ENCODE measurements at places on chromosomes 4 and X. TPM values are rescaled to one million over a fixed set of nuclear protein-coding genes. Genes with fewer than 3 reads are reported as not detected.

TREX2 gene
- total RNA-seq: not detected

- no peak for DNase-seq
Observed at GRCh38 chrX:75337525-75337924, 63.6 kb downstream of the UPRT start.

GRCh38 chr4:179872755-179873154, 2370.4 kb upstream of the TENM3 start:
- DNase-seq: no peak

GRCh38 chr4:155818639-155819038, 47.4 kb downstream of the ASIC5 start:
- DNase-seq: peak; percentile 59

- peak; percentile 55 for DNase-seq
Observed at GRCh38 chr4:139956507-139957017, 197.4 kb downstream of the MAML3 start.

DNA sequence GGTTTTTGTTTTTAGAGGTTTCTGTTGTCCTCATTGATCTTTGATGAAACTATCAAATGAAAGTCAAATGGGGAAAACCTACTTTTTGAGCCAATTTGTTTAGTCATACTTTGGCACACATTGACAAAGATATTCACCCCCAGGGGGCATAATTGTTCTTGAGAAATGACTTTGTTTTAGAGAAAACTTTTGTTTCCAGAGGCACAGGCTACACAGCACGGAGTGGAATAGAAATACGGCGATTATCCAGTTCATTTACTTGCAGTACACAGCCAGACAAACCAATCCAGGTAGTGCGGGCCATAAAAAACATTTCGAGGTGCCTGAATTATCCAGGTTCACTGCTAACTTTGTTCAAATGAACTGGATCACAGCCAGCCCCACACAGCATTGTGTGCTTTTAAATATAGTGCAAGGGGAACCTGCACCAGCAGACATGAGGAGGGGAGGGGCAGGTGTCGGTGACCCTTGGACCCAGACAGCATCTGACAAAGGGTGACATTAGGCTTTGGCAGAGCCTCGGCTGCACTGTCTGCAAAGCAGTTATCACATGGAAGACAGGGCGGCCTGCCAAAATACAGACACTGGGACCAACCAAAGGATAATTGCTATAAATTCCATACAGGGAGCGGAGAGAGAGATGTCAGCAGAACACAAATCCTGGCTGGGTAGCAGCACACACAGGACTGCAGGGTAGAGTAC, 179.6 kb upstream of the NOCT start:
- peak; percentile 49 for DNase-seq

GRIA2 gene
- total RNA-seq: not detected

ABRAXAS1 gene
- 14.8 TPM for total RNA-seq

SYTL4 gene
- total RNA-seq: 5.1 TPM

SERPINA7 gene
- not detected for total RNA-seq

TLR3 gene
- 3.3 TPM for total RNA-seq

DNA sequence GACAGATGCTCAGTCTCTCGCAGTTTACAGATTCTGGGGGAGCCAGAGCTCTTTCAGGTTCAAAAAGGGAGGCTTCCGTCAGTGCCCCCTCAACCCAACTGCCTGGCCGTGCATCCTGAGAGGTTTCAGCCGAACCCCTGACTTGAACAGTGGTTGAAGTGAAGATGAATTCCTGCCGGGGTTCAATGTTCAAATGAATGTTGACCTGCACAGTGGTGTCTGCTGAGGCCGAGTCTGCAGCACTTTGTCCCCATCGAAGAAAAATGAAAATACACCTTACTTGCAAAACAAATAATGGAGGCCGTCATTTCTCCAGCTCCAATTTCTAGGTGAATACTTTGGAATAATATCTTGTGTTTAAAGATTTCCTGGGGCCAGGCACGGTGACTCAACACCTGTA, 33.7 kb downstream of the GYG2 start:
- no peak for DNase-seq

UGT2B17 gene
- not detected for total RNA-seq

DNA sequence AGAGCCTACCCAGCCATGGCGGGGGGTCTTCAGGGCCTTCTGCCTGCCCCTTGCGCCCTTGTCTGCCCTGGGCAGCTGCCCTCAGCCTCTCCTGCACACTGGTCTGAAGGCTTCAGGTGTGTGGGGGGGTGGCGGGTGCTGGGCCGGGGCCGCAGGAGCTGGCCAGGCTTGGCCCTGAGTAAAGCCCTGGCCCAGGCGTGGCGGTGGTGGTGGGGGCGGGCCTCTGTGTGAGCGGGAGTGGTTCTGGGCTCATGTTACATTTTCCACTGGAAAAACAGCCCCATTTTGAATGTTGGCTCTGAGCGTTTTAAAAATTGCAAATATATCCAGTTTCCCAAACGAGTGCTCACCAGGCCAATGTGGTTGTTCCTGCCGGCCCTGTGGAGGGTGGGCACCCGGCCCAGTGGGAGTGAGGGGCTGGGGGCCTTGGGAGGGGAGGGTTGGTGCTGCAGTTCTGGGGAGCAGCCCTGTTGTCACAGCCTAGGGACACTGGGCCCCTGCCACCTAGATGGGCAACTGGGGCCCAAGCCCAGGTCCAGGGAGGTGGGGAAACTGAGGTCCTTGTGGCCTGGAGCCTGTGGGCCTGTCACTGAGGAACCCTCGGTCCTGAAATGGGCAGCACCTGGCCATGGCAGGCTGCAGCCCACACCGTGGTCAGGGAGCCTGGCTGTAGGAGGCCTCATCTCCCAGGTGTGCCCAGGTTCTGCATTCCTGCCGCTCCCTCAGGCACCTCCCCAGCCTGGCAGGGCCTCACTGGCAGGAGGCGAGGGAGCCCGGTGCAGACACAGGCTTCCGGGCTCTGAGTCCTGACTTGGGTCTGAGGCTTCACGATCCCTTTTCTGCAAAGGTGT, 28.3 kb downstream of the FGFRL1 start:
- peak; percentile 63 for DNase-seq

DNA sequence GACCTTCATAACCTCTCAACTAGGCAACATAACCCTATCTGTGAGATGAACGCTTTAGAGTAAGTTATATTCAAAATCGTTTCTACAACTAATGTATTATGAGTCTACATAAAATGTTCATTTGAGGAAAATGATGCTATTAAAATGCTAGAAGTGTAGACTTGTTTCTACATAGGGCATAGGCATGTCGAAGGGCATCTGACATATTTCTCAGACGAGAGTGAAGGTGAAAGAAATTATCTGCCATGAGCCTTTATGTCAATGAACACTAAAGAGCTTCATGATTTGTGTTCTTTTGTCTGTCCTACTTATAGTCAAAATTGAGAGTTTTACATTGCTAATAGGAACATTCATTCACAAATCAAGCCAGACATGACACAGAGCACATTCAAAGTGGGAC, 811.8 kb downstream of the RAB28 start:
- no peak for DNase-seq

DNA sequence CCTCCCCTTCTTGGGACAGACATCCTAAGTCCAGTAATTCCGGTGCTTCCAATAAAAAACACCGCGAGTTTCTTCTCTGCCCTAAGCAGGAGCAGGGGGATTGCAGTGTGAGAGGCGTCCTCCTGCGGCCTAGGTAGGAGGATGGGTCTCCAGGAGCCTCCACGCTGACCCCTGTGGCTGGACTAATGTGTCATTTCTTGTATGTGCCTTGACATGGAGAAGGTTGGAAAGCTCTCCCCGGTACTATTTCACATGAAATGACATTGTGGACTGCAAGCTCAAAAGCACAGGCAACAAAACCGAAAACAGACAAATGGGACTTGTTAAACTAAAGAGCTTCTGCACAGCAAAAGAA, 66.6 kb upstream of the ENPP6 start:
- no peak for DNase-seq

GAGE12J gene
- total RNA-seq: not detected

DCLK2 gene
- total RNA-seq: 4.5 TPM

GRCh38 chrX:150899191-150899757, 806 bp upstream of the CD99L2 start:
- peak; percentile 11 for DNase-seq

F9 gene
- not detected for total RNA-seq

GRCh38 chr4:76028350-76028765, 5.1 kb upstream of the CXCL10 start:
- DNase-seq: peak; percentile 34

- DNase-seq: peak; percentile 56
Observed at GRCh38 chr4:139682741-139683151, 17.1 kb downstream of the MGST2 start.

GRCh38 chrX:28586981-28587551, at the start of gene IL1RAPL1:
IL1RAPL1 (plus strand) TSS chrX:28587446.
- peak; percentile 75 for DNase-seq

- DNase-seq: peak; percentile 41
Observed at GRCh38 chrX:87634361-87634760, 116.8 kb downstream of the KLHL4 start.

- DNase-seq: no peak
Observed at GRCh38 chr4:180160195-180160983, 2082.8 kb upstream of the TENM3 start.

GRCh38 chr4:59553063-59553720, 1646.9 kb upstream of the ADGRL3 start:
- no peak for DNase-seq

GRCh38 chr4:7055111-7055989, 12.2 kb downstream of the TADA2B start:
- DNase-seq: no peak

ZRSR2 gene
- total RNA-seq: 6.0 TPM

DNA sequence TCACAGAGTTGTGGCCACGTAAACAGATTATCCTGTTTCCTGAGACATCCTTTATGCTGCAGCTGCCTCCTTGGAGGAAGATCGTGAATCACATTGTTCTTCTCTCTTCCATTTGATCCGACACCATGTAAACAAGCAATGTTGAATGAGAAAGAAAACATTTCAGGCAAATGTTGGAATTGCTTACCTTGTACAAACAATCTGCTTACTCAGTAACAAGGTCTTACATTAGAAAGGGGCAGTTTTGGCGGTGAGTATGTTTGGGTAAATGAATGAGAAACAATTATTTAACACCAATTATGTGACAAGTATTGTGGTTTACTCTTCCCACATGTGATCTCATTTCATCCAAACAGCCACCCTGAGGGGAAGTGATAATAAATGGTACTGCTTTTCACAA, 637.8 kb downstream of the RAB28 start:
- DNase-seq: no peak

DNA sequence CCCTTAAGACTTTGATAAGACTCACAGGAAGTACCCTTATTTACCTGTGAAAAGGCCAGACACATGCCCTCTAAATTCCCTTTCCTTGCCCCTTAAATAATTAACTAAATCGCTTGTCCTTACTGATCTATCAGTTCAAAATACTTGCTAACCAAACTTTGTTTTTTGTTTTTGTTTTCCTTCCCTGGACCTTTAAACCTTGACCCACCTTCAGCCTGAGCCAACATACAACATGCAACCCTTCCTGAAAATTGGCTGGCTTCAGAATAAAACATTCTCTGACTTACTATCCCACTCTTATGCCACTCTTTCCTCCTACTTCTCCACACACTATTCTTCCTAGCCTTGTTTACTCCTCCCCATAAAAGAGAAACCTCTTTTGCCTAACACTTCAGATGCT, 448.1 kb upstream of the TRAM1L1 start:
- no peak for DNase-seq

DNA sequence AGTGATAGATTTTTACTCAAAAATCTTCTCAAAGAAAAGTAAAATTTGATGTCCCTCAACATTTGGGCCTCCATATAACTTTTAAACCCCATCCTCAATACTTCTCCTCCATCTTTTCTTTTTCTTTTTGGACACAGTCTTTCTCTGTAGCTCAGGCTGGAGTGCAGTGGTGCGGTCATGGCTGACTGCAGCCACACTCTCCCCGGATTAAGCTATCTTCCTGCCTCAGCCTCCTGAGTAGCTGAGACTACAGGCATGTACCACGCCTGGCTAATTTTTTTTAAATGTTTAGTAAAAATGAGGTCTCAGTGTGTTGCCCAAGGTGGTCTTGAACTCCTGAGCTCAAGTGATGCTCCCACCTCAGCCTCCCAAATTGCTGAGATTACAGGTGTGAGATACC, 33.1 kb downstream of the KDM6A start:
- DNase-seq: no peak

FRMPD3 gene
- total RNA-seq: 0.16 TPM

DNA sequence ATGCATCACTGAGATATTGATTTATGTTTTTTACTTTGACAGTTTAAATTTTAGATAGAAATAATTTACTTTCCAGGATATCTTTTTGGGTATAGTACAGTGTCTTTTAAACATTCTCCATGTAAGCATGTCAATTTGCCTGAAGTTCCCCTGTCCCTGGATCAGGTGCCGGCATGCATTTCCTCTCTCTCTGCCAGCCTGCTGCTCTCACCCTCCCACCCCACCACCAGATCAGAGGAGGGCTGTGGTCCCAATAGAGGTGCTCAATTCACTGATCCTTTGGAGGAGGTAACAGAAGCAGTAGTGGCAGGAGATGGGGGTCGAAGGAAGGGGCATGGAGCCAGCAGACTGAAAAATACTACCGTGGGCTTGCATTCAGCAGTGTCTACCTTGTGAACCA, 28.3 kb upstream of the DSPP start:
- no peak for DNase-seq

DNA sequence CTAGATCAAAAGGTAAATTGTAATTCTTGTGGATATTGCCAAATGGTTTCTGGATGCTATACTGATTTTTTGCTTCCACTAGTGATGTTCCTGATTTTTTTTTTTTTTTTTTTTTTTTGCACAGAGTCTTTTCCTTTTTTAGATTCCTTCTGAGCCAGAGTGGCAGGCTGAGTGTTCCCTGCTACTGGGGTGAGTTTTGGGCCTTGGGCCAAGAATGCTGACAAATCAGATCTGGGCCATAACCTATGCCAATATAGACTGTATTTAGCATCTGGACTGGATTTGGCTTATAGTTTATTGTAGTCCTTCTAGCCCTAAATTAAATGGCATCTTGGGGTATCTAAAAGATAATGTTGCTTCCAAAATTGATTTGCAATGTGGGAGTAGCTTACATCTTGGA, 52.8 kb downstream of the REPS2 start:
- DNase-seq: no peak

SLC6A8 gene
- 8.8 TPM for total RNA-seq

GRCh38 chr4:81796790-81797528, 325.3 kb upstream of the RASGEF1B start:
- no peak for DNase-seq

DNA sequence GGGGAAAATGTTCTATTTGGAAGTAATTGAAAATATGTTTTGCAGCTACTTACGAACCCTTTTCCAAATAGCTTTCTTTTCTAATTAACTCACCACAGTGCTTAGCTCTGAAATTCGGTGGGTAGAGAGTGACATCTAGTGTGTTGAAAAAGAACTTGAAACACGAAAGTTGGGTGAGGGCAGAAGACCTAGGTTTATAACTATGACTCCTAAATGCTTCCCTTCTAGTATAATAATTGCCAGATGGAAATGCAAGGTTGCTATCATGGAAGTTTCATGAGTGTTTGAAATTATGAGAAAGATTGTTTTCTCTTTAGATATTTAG, 77.3 kb upstream of the NOCT start:
- peak; percentile 79 for DNase-seq

SLITRK4 gene
- total RNA-seq: 8.3 TPM

GRCh38 chr4:87732033-87732765, 67.2 kb upstream of the IBSP start:
- DNase-seq: peak; percentile 29

GRCh38 chr4:145069361-145069760, 28.6 kb downstream of the ANAPC10 start:
- DNase-seq: peak; percentile 32

ANKRD17 gene
- total RNA-seq: 64.4 TPM

GRCh38 chrX:77786365-77786680, 307 bp upstream of the ATRX start:
- DNase-seq: no peak

BEND2 gene
- total RNA-seq: not detected

GRCh38 chrX:28628120-28628519, 40.9 kb downstream of the IL1RAPL1 start:
- no peak for DNase-seq

SOWAHD gene
- total RNA-seq: not detected
